Hematopoietic multipotent progenitor cell treated with erythropoietin and hydrocortisone succinate and interleukin-3 and kit ligand, for 4 days (in vitro differentiated cells): ENCODE measurements at places on chromosomes 3 and 15.

GRCh38 chr15:81819924-81820635, 225.7 kb downstream of the MEX3B start:
- DNase-seq = no peak

DNA sequence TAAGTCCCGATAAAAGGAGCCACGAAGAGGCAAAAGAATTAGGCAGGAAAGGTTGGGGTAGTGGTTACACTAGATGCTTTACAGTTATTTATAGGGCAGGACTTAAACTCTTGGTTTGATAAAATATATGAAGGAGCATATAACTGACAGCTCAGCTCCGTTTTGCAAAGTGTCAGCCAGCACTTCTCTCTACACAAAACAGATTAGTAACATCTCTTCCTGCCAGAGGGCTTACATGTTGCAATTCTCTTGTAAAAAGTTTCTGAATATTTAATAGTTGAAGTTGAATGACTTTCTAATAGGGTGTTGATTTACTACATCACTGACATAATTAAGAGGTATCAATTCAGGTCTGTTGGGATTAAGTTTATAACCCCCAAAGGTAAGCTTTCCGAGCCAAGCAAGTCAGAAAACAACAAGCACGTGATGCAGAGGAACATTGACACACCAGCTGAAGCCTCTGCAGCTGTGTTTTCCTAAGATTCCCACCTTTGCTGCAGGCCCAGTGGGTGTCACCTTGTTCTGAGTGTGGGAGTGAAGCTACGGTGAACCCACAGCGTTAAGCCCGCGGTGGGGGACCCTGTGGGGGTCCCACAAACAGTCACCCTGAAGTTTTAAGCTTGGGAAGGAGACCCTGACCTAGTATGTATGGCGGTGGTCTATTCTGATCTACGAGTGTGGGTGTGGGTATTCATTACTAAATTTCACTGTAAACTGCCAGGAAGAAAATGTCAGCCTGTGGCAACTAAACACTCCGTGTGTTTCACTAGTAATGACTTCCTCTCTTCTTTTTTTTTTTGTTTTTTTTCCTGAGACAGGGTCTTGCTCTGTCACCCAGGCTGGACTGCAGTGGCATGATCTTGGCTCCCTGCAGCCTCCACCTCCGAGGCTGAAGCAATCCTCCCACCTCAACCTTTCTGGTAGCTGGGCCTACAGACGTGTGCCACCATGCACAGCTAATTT, 22.0 kb upstream of the ATP13A3 start:
- DNase-seq = peak; percentile 54

DNA sequence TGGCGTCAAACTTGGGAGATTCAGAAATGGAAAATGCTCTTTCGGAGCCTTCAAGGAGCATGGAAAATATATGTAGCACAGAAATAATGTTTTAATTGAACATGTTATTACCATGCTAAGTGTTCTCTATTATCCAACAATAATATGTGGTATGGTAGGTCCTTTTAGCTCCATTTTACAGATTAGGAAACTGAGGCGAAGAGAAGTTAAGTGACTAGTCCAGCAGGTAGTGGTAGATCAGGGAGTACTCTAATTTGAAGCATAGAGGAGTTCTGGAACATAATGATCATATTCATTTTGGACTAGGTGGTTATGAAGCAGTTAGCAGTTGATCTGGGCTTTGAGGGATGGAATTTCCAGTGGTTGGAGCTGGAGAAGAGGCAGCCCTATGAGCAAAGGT, 1.1 kb downstream of the CMC1 start:
- no peak for DNase-seq

- DNase-seq = peak; percentile 0
These were observed 353.3 kb upstream of the SUCLG2 start for GRCh38 chr3:68007621-68008226.

DNA sequence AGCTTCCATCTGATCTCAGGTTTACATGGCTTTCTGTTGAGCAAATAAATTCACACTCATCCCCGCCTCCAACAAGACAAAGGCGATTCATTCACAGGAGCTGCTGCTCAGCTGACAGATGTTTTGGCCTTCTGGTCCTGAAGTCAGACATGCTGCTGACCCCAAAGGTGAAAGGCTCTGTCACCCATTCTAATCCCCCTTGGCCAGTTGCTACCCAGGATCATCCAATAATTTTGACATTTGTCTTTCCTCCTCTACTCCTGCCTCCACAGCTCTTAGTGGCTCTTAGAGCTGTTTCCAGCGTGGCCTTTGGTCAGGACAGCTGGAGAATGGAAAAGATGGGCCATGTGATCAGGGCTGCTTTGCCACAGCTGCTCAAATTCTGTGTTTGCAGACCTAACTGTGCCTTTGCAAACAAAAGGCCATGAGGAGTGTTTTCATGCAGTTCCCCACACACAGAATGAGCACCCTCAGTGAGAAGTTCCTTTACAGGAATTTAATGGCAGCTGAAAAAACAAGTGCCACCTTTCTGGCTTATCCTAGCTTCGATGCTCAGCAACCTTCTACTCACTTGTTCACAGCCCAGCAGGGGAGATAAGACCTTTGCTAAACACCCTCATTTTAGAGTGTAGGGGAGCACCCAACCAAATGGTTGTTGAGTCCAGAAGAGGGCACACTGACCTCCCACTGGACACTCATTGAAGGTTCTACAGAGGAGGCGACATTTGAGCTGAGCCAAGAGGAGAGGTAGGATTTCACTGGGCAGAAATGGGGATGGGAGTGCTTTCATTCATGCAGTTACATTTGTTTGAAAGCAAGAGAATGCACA, 39.0 kb downstream of the CYP19A1 start:
- no peak for DNase-seq

DNA sequence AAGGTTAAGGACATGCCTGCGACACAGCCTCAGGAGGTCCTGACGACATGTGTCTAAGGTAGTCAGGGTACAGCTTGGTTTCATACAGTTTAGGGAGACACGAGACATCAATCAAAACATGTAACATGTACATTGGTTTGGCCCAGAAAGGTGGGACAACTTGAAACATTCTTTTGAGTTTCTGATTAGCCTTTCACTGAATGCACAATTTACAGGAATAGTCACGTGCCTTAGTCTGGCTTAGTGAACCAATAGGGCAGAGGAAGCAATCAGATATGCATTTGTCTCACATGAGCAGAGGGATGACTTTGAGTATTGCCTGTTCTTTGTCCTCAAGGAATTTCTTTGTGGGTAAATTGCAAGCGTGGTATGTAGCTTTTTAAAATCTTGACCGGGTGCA, 24.5 kb upstream of the HDAC11 start:
- no peak for DNase-seq

DNA sequence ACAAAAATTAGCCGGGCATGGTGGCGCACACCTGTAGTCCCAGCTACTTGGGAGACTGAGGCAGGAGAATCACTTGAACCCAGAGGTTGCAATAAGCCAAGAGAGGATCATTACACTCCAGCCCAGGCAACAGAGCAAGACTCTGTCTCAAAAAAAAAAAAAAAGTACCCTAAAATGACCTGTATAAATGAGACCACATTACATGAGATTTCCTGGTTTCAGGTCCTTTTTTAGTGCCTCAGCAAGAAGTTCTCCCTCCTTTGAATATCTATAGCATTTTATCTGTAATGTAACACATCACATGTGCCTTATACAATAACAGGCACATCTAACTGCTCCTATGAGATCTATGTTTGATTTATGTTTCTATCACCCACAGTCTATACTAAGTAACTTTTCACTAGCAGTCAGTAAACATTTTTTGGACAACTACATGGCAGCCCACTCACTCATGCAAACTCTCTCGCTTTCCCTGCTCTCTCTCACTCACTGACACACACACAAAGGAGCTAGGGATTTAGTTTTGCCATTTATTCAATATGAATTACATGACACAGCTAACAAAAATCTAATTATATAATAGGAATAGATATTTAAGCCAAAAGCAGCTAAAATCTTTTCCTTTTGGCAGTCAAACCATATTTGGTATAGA, 34.1 kb downstream of the ADAM10 start:
- no peak for DNase-seq

DNA sequence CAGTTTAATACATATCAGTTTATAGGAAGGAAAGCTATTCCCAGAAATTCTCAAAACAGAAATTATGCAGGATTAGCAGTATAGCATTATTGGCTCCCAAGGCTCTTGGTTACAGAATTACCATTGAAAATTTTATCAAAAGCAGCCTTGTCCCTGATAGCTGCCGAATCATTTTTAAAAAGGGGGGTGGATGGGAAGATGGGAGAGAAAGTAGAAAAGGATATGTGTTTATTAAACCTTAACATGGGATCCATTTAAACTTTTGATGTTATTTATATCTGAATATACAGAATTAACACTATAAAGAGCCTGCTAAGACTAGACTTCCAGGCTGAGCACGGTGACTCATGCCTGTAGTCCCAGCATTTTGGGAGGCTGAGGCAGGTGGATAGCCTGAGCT, 10.8 kb downstream of the RCN2 start:
- DNase-seq = no peak

DNA sequence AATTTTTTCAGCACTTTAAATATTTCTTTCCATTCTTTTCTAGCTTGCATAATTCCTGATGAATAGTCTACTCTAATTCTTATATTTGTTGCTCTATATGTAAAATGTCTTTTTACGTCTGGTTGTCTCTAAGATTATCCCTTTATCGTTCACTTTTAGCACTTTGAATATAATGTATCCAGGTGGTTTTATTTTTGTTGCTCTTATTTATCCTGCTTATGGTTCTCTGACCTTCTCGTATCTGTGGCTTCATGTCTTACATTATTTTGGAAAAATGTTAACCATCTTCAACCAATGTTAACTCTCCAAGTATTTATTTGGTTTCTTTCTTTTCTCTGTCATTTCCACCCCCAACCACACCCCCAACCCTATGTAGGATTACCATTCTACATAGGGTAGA, 30.0 kb upstream of the RFX7 start:
- no peak for DNase-seq

- no peak for DNase-seq
These were observed 23.3 kb downstream of the SCG5 start for GRCh38 chr15:32664796-32665195.
